ENCODE measurements at places on chromosomes 11 and 22.

DNA sequence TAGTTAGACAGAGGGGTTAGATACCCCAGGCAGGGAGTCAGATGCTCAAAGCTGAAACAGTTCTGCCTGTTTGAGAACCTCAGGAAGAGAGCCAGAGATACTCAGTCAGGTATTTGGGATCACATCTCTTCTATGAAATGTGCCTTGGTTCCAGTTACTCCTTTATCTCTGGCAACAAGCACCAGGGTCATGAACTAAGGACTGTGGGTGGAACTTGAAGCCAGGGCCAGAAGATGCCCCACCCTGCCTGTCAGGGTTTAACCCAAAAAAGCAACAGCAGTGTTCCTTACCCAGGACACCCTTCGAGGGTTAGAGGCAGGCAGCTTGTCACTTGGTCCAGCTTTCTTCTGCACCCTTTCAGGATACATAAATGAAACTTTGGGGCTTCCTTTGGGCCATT, 15.0 kb upstream of the WT1 start:
- DNase-seq: no peak

GRCh38 chr22:45240810-45241631, at the start of gene KIAA0930:
KIAA0930 (minus strand) TSS chr22:45240894; CDS start chr22:45240703, 191 bp downstream.
- DNase-seq: peak; percentile 86

DNA sequence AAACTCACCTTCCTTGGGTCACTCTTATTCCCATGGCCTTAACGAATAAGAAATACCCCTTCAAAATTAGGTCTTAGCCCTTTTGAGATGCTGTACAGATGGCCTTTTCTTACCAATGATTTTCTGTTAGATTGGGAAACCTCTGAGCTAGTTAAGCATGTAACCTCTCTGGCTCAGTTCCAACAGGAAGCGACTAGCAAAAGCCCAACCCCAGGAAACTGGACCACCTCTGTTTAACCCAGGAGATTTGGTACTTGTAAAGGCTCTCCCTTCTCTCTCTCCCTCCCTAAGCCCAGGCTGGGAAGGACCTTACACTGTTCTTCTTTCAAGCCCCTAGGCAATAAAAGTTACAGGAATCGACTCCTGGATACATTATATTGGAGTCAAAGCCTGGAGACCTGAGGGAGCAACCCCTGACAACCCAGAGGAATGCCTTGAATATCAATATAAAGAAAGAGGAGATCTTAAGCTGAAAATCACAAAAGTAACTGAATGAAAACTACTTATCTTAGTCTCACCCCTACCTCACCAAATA, 11.7 kb downstream of the APIP start:
- peak; percentile 14 for DNase-seq

- DNase-seq: no peak
Measured at GRCh38 chr11:85740481-85741400, 54.7 kb upstream of the CCDC89 start.

GRCh38 chr11:106937111-106937510, 81.2 kb downstream of the GUCY1A2 start:
- no peak for DNase-seq

DNA sequence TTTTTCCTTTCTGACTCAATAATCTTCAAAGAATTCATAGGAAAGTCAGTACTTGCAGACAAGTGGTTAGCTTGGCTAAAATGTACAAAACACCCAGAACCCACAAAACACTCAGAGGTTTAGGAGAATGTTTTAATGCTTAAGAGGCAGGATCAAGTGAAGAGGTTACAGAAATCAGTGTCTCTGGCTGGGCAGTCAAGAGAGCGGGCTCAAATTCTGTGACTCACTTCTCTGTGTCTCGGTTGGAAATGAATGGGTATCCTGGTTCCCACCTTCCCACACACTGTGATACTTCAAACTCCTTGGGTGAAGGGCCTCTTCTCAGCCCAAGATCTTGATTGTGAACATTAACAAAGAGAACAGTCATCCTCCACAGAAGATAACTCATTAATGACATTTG, 3.8 kb downstream of the MPEG1 start:
- DNase-seq: no peak

DNA sequence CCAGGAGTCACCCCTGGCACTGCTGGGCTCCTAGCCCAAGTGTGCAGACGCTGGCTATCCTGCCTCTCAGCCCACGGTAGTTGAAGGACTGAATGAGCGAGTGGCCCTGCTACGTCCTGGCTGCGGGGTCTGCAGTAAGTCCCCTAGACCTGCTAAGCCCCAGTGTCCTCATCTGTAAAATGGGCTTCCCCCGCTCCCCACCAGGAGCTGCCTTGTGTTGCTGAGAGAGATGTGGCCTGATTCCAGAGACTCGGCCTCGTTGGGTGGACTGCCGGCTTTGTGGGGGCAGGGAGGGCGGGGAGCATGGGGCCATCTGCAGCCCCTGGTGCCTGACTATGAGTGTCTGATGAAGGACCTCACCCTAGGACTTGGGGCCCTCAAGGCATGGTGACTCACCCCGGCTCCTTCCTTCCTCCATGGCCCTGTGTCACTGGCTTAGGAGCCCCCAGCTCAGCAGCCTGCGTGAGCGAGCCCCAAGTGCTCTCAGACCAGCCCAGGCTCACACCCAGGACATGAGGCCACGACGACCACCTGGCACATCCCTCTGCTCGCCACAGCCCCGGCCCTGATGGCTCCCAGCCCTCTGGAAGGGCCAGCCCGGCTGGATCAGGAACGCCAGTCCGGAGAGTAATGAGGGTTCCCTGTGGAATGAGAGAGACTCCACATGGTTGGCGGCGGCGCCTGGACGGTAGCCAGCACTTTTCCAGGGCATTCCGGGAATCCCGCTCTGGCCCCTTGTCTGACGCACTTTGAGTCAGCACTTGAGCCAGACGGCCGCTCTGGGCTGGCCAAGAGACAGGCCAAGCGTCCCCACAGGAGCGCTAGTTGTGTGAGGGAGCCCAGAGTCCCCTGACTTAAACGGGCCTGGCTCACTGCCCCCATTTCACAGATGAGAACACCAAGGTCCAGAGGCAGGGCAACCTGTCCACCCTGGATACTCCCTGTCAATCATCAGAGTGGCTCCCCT, 50.5 kb upstream of the SHISAL1 start:
- DNase-seq: peak; percentile 89

GRCh38 chr11:92511522-92512203, 287.0 kb downstream of the FAT3 start:
- no peak for DNase-seq

- peak; percentile 68 for DNase-seq
Measured at GRCh38 chr11:23021287-23021863, 161.1 kb upstream of the CCDC179 start.

DNA sequence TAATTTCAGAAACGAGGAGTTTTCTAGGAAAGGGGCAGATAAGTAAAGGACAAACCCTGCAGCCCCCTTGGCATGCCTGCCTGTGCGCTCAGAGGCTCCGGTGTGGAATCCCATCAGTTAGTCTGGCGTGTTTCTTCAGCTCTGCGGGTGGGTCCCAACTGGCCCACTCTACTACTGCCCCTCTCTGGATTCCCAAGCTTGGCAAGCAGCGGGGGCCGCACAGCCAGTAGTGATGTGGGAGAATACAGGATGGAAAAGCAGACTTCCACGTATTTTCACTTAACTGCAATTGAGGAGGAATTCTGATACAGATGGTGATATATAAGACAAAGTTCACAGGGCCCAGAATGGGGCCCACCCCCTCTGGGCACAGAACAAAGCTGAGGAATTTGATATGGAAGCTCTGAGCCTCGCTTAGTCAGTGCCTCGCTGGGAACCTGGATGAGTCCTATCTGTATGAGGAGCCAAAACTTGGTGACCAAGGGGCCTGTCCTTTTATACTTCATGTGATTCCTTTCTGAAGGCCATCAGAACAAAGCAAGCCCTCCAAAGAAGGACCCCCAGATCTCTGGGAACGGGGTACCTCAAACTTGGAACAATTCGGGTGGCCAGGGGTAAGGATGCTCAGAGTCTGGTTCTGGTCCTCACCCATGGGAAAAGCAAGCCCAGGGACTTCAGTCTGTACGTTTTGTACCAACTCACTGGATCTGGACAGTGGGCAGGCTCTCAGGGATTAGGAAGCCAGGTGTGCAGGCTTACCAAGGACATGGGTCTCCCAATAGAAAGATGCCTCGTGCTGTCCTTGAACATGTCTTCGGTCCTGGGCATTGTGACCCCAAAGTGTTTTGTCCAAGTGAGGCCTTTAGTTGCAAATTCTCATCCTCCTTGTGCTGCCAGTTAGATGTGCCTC, 26.0 kb downstream of the RELT start:
- DNase-seq: no peak

- DNase-seq: no peak
Measured at GRCh38 chr11:133950874-133951326, 5.9 kb downstream of the IGSF9B start.

DNA sequence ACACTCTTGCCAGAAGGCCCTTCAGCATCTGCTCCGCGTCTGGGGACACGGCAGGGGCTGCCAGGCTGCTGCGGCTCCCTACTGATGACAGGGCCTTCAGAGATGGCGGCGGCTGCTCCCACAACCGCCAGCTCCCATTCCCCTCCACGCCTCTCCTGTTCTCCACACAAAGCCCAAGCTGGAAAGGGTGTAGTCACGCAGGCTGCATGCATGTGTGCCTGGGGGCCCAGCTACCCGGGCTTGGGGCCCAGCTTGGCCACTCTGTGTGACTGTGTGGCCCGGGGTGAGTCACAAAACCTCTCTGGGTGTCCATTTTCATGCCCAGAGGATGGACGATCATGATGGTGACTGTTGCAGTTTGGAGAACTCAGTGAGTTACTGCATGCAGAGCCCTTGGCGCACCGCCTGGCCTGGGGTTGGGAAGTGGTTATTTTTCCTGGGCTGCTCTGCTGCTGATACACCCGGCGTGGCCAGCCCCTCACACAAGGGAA, 31.7 kb upstream of the PARVB start:
- DNase-seq: no peak

All from DMS53 (cell line).